ENCODE measurements at places on chromosomes 5 and 9.

- DNase-seq = no peak
Measured at GRCh38 chr5:139105621-139106071, 92.5 kb downstream of the SIL1 start.

GRCh38 chr5:41636605-41637004 lies 126.2 kb upstream of the PLCXD3 start:
- DNase-seq = no peak

DNA sequence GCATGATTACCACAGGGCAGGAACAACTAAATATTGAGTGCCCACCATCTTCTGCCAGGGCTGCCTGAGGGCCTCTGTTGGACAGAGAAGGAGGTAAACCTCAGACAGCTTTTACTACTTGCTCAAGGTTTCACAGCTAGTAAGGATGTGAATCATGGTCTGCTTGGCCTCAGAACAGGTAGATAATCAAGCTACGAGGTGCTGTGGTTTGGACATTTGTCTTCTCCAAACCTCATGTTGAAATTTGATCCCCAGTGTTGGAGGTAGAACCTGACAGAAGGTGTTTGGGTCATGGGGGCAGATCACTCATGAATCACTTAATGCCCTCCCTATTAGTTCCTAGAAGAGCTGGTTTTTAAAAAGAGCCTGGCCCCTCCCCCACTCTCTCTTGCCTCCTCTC lies 541.2 kb upstream of the TRPC7 start:
- DNase-seq = no peak

DNA sequence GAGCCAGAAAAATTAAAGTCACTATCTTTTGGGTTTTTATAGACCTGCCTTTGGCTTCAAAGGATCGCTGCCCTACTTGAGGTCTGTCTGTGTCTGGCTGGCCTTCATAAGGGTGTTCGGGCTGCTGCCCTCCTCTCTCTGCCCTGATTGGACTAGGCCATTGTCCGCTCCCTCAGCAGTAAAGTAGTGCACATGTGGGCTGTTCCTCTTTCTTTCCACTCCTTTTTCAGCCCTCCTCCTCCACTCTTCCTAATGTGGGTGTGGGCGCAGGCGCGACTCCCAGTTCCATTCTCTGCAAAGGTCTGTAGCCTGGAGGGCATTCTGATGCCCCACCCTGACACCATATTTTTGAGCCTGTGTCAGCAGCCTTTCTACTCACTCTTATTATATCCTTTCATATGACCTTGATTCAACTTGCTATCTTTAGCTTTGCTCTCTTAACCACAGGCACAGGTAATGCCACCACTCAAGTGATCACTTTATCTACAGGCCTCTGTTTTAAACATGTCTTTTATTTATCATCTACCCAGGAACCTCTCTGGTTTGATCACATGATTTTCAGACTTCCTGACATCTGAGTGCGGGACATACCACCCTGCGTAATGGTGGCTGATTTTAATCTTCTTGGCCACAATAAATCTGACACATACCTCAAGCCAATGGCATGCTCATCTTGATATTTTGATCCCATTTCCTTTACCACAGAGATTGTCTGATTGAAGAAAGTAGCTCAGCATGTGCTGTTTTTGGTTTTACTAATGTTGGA lies 144.5 kb downstream of the AOPEP start:
- no peak for DNase-seq

DNA sequence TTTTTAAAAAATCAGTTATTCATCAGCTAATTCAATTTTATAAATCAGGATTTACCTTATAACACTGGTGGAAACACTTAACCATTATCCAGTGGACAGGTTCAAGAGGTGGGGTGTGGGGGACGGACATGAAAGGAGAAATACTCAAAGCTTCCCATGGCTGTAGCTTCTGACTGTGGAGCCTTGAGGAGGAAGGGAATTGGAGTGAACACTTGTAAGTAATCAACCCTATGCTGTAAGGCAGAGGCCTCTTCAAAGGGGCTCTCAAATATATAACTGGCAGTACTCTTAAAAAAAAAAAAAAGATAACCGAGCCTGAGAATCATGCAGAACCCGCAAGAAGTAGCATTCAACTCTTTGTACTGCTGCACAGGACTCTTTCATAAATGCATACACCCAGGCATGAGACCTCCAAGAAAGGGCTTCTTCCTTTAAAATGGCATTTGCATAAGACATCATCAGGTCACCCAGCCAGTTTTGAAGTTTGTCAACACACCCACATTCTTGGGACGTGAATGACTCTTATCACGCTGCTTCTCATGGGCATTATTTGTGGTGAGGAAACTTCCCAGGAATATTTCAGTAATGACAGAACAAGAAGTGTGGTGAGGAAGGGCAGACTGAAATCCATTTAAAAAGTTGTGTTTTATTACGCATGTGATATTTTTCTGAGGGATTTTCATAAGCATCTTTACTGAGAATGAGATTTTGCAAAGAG lies 8.1 kb downstream of the OSMR start:
- DNase-seq = no peak

- no peak for DNase-seq
Measured at GRCh38 chr5:89095341-89095740, 212.4 kb upstream of the MEF2C start.

- DNase-seq = no peak
Measured at GRCh38 chr5:108339220-108339619, 42.7 kb downstream of the FBXL17 start.

- DNase-seq = no peak
Measured at GRCh38 chr5:53478411-53479044, 1.9 kb upstream of the FST start.

DNA sequence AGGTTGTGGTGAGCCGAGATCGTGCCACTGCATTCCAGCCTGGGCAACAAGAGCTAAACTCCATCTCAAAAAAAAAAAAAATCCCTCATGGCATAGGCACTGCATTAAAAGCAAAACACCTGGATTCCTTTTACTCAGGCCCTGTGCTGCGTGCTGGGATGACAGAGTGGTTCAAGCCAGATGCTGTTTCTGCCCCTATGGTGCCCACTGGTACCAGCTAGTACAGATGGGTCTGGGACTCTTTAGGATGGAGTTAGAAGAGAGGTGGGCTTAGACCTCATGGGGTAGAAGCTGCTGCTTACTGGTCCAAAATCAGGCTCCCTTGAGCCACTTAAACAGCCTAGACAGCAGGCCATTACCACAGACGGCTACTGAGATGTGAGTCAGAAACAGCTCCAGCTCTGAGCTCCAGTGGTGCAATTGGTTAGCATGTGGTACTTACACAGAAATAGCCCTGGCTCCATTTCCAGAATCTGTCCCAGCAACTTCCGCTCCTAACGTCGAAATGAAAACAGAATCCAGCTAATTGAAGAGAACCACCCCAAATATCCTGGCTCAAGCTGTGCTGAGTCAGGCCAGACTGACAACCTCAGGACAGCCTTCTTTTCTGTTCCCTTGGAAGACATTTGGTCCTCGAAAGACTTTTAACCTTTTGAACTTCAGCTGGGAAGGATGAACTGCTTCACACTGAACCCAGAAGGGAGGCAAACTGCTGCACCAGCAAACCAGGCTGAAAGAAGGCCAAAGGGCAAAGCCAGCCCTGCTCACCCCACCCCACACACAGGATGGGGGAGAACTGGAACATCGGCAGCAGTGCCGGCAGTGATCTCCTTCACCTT lies 15.5 kb downstream of the C5orf15 start:
- DNase-seq = peak; percentile 67

DNA sequence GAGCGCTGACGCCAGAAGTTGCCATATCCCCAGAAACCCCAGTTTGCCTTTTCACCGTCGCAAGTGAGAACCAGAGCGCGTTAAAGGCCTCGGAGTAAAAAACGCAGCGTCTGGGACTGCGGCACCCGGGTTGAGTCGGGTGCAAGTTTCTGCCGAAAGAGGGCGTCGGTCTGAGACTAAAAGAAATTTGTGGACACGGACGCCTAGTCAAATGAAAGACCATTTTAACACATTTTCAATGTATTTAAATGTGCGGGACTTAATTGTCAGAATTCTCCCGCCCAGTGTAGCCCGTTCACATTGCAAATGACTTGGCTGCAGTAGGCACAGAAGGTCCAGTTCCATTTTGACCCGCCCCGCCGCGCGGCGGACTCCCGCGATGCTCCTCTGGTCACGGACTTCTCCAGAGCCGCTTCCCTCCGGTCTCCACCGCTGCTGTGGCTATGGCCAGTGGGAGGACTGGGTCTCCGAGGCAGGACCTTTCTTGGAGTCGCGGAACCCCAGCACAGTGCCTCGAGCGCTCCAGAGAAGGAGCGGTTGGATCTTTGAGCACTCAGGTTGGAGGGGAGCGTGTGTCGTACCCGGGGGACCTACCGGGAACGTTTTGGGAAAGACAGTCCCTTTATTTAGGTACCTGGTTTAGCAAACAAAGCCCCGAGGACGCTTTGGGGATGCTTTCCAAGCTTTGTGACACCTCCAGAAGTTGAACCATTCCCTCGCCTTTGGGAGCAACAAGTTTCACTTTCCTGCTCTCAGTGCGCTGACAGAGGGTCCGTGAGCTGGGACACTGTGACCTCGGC lies 1.2 kb upstream of the NPR3 start:
- no peak for DNase-seq

GRCh38 chr9:97405551-97405950 lies 6.3 kb upstream of the TDRD7 start:
- DNase-seq = no peak

GRCh38 chr5:155239803-155240202 lies 226.2 kb downstream of the KIF4B start:
- no peak for DNase-seq

GRCh38 chr5:54171645-54172384 lies 138.6 kb downstream of the ARL15 start:
- no peak for DNase-seq

GRCh38 chr9:36278243-36278642 lies 20.0 kb upstream of the GNE start:
- no peak for DNase-seq

DNA sequence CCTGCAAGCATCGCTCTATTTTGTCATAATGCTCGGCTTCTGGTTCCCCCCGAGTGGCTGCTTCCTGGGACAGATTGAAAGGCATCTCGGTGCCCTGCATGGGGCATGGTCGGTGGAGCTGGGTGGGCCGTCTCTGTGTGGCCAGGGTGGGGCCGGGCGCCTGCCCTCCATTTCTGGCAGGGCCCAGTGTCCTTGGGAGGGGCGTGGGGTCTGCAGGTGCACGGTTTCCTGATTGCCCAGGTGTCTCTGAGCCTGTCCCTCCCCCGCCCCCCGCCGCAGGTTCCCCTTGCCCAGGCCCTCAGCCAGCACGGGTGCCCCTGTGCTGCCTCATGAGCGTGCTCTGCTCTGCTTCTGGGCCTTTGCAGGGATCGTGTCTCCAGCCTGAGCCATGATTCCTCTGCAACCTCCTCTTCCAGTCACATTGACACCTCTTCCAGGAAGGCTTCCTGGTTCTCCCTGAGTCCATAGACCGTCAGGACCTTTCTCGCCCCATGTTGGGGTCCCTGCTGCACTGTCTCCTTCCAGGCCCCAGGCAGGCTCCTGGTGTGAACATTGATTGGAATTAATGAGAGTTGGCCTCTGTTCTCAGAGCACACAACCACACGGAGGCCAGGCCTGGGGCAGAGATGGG lies 90.2 kb downstream of the RXRA start:
- DNase-seq = no peak

- DNase-seq = no peak
Measured at GRCh38 chr5:115555084-115555633, 10.6 kb upstream of the FEM1C start.

- DNase-seq = peak; percentile 57
Measured at GRCh38 chr5:55160493-55161209, 680 bp downstream of the GPX8 start.
